ENCODE measurements at places on chromosomes 3 and 15.

- no peak for DNase-seq
Measured at GRCh38 chr3:127065561-127066290, 82.8 kb downstream of the PLXNA1 start.

DNA sequence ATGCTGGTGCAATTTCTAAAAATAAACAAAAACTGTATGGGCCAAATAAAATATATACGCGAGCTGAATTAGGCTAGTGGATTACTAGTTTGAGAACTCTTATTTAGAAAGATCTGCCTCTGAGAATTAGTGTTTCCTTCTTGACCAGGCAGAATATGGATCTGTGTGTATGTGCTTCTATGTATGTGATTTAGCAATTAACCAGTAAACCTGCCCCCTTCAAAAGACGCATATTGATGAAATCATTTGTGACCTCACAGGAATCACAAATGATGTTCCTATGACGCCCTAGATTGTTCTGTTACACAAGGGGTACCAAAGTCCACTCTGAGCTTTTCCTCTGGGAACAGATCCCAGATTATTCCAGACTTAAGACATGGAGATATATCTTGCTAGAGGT, at the start of gene TUSC7:
Gene TUSC7, plus strand, starts transcription at position 301 of the 400 bp plus-strand sequence.
- no peak for DNase-seq

GRCh38 chr3:172179680-172180399, 140.5 kb downstream of the FNDC3B start:
- DNase-seq = no peak

DNA sequence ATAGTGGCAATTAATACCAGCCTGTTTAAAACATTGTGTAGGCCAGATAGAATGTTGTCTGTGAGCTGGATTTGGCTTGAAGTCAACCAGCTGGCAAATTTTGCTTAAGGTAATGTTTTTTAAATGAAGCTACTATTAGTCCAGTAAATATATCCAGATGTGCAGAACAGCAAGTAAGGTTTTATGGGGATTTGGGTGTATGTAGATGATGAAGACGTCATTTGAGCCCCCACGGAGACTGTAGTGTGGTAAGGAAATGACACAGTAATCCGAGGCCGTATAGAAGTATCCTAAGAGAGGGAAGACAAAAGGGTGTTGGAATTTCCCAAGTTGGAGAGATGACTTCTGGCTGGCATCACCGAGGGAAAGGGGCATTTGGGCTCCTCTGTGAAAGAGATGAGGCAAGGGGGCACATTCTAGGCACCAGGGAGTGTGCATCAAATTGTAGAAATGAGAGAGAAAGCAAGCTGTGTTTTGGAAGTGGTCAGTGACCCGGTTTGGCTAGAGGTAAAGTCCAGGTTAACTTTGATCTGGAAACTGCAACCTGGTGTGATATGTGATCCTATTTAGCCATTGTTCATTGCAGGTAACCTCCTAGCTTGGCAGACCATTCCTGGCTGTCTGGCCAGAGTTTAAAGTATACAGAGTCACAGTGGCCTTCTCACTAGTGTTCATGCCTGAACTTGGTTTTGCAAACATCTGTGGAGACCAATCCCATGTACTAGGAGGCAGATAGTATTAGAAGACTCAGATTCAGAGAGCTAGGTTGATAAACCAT, 104.2 kb downstream of the ITPR1 start:
- DNase-seq = no peak

GRCh38 chr15:86038491-86038890, 41.2 kb upstream of the AGBL1 start:
- no peak for DNase-seq

DNA sequence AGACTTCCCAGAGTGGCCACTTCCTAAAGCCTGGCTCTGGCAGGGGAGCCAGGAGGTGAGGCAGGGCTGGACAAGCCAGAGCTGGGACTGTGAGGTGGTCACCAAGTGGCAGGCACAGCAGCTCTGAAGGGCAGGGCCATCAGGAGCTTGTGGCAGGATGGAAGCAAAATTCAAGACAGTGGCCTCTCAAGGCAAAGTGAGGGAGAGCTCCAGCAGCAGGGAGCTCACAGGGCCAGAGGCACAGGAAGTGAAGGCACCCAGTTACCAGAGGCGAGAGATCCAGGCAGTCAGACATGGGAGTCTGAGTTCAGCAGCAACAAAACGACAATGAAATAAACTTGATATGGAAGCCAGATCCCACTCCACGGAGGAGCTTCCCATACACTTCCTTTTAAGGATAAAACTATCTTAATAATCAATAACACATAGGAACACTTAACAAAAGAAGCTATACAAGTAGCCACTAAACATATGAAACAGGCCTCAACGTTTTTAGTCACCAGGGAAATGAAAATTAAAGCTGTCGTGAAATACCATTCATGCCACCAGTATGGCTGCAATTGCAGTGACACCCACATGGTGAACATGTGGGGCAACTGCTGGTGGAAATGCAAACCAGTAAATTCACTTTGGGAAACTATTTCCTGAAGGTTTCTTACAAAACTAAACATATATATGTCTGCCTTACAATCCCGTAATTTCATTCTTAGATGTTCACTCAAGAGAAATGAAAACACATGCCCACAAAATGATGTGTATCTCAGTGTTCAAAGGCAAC, 35.4 kb upstream of the TMEM158 start:
- no peak for DNase-seq

DNA sequence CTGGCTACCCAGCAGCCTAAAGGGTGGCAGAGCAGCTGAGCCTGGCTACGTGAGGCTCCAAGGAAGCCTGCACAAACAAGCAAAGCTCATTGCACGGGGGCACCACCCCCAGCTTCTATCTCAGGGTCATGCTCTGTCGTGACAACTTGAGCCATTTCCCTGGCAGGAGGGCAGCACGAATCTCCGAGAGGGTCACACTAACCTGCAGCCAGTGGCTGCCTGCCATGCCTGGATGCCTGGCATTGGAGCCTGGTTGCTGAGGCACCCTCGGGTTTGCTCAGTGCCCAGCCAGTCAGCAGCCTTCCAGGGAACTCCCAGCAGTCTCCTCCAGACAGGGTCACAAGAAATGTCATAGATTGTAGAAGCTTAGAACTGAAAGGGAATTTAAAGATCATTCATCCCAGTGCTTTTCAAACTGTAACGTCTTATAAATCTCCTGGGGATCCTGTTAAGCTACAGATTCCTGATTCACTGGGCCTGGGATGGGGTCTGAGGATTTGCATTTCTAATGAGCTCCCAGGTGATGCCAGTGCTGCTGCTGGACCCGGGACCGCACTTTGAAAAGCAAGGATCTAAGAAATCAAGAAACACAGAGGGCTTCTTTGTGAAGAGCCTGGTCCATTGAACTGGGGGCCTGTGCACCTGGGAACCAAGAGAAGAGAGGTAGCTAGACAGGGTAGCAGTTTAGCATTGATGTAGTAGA, 48.4 kb downstream of the TMEM266 start:
- no peak for DNase-seq

DNA sequence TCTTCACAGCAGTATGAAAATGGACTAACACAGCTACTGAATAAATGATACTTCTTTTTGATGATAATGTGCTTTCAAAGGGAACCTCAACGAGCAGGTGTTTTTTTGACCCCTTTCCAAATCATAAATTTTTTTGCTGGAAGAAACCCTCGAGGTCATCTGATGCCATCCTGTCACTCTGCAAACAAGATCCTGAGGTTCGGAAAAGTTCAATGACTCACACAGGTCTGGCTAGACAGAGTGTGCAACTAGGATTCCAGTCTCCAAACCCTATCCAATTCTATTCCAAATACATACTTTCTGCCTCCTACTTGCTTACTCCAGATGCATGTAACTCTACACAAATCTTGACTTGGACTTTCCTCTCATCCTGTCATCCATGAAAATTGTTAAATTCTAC, 124.7 kb downstream of the NEDD4 start:
- DNase-seq = no peak

GRCh38 chr15:61421938-61422337, 192.8 kb upstream of the RORA start:
- no peak for DNase-seq

DNA sequence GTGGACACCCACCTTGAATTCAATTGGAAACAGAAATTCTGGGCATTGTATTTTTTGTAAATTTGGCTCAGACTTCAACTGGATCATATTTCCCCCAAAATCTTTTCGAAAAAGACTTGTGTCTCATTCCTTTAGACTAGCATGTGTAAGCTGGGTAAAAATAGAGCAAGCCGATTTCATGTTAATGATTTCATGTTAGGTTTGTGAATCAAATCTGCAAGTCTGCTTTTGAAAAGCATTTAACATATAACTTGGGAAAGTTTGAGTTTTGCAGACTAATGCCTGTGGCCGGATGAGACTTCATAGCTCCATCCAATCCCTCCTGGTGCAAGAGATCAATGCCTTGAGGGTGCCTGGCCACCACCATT, 64.5 kb downstream of the FLNB start:
- no peak for DNase-seq

GRCh38 chr3:159897331-159898075, 91.1 kb upstream of the IL12A start:
- DNase-seq = no peak

DNA sequence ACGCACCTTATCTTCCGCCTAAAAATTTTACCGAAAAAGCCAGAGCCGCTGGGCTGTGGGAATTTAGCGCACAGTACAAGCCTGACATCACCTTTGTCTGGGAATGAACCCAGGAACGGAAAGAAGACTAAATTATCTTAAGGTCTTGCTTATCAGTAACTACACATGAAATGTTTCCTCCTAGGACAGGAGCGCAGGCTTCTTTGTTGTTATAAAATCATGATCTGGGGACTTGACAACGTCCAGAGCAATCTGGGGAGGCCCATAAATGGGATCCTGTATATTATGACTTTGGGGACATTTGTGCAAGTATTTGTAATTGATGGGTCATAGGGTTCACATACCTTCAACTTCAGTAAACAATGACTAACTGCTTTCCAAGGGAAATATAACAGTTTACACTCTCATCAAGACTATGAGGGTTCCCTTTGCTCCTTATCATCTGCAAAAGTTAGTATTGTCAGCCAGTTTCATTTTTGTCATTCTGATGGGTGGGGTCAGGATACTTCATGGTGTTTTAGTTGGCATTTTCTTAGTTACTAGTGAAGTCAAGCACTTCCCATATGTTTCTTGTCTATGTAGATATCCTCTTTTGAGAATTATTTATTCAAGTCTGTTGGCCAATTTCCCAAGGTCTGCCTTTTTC, 213.9 kb upstream of the PFN2 start:
- no peak for DNase-seq

GRCh38 chr3:97692389-97692788, 72.2 kb upstream of the ARL6 start:
- DNase-seq = no peak

DNA sequence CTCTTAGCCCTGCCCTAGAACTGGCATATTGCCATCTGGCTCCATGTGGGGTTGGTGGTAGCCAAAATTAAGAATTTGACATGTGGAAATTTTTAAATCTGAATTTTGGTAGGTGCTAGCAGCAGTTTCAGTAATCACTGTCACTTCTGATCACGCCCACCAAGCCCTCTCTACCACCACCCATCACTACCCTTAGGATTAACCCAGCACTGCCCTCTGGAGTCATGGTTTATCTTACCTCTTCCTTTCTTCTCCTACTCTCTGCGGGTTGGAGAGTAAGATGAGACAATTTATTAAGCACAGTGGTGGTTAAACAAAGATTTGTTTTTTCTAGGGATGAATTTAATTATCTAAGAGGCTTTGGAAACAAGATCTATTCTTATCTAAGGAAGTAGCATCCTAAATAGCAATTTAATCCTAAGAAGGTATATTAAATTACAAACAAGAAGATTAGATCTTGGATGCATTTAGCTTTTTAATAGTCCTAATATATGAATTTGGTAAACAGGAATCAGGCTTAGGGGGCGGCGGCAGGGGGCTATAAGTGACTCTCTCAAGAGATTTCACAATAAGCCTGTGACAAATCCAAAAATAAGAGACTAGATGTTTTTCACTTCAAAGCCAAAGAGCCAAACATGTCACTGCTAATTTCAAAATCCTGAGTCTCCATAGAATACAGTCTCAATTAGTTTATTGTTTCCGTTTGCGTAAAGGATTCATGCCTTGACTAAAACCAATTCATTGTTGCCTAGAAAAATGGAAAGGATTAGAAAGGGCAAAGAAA, 498.4 kb upstream of the UBE2E2 start:
- DNase-seq = no peak

DNA sequence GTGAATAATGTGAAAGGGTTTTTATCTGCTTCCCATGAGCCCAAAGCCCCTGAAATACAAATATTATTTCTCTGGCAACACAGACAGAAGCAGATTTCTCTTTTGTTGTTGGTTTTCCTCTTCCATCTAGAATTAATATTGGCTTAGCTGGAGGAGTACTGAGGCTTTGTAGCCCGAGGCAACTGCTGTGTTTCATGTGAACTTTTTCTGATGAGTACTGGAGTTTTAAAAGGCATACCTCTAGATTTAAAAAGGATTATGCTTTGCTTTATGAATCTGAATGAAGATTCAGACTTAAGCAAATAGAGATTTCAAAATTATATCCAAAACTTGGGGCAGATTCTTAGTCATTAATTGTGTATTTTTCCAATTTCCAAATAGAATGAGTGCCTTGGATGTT, 50.9 kb downstream of the IQCH start:
- no peak for DNase-seq

GRCh38 chr15:22778796-22779195, 7.6 kb upstream of the NIPA1 start:
- DNase-seq = no peak

DNA sequence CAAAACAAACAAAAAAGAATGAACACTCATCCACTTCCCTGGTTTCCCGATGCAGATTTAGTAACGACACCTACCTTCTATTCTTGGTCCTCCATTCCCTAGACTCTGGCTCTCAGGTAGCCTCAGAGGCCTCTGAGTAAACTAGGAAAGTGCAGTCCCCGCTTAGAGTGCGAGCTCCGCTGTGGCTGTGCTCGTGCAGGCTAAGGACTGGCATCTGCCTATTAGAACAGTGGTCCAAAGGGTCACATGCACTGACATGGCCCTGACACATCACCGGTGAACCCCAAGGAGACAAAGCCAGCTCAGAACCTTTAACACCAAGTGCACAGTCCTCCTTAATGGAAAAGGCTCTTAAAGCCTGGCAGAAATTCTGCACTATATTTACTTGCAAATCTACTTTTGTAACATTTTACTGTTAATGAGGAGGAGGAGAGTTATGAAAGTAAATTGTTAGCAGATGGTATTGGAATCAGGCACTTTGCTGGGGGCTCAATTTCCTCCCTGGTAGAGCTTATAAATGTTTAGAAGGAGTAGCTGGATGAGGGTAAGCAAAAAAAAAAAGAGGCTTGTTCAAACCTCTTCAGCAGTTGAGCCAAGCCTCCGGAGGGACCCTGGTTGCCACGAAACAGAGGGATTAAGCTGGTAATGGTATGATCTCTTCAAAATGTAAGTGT, 31.1 kb downstream of the VGLL4 start:
- DNase-seq = no peak

DNA sequence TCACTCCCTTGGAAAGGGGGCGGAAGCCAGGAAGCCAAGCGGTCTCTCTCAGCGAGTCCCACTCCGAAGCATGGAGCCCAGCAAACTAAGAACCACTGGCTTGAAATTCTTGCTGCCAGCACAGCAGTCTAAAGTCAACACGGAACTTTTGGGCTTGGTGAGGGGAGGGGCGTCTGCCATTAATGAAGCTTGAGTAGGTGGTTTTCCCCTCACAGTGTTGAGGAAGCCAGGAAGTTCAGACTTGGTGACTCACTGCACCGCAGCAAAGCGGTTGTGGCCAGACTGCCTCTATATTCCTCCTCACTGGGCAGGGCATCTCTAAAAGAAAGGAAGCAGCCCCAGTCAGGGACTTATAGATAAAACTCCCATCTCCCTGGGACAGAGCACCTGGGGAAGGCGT, 665.4 kb upstream of the CBLB start:
- DNase-seq = no peak

- DNase-seq = no peak
Measured at GRCh38 chr3:9345041-9345440, 17.8 kb upstream of the THUMPD3 start.

- DNase-seq = no peak
Measured at GRCh38 chr3:160709477-160710182, 32.7 kb downstream of the ARL14 start.
